ENCODE measurements at places on chromosomes 2 and 18. TPM values are rescaled to one million over a fixed set of nuclear protein-coding genes. Genes with fewer than 3 reads are reported as not detected.

SCYGR5 gene
- total RNA-seq: not detected

RBFA gene
- 29.8 TPM for total RNA-seq

OTX1 gene
- total RNA-seq: not detected

CABYR gene
- 2.1 TPM for total RNA-seq

CDH2 gene
- total RNA-seq: not detected

THUMPD2 gene
- total RNA-seq: 12.9 TPM

TOGARAM2 gene
- total RNA-seq: 0.75 TPM

TSPYL6 gene
- total RNA-seq: not detected

CHRNG gene
- not detected for total RNA-seq
